ENCODE measurements at places on chromosomes 2 and 18.
A peak's percentile ranks its signal among the peaks of the same experiment; 100 is the strongest.

- DNase-seq: no peak
Observed at GRCh38 chr2:126942427-126943203, 43.9 kb downstream of the TEX51 start.

- DNase-seq: no peak
Observed at GRCh38 chr18:37663446-37663845, 97.8 kb upstream of the CELF4 start.

GRCh38 chr2:67515056-67515455 is 117.9 kb downstream of the ETAA1 start:
- no peak for DNase-seq

DNA sequence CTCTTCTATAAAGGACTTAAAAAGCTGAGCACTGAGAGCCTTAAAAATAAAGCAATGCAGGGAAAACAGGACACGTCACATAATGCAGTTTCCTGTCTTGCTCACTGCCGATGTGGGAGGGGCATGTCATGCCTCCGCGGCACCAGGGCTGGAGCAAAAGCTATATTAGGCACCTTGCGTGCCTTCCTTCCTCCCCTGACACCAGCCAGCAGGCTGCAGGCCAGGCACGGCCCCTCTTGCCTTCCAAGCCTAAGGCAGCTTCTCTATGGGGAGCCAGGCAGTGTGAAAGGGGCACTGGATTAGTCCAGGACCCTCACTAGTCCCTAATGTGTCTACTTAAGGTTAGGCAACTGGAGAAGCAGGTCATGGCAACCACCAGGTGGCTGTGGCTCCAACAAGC is 26.3 kb downstream of the MRPL35 start:
- DNase-seq: no peak

DNA sequence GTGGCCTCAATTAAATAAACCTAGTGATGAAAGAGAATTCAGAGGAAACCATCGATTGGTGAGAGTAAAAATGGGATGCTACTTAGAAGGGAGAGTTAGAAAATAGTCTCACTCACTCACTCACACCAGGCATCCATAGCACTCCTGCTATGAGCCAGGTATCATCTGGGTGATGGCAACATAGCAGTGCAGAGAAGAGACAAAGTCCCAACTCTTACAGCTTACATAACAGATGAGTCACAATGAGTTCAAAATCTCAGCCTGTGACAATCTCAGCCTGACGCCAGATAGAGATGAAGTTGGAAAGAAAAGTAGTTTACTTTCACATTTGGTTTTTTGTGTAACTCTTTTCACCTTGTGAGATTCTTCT is 55.4 kb upstream of the THOC1 start:
- DNase-seq: peak; percentile 66

DNA sequence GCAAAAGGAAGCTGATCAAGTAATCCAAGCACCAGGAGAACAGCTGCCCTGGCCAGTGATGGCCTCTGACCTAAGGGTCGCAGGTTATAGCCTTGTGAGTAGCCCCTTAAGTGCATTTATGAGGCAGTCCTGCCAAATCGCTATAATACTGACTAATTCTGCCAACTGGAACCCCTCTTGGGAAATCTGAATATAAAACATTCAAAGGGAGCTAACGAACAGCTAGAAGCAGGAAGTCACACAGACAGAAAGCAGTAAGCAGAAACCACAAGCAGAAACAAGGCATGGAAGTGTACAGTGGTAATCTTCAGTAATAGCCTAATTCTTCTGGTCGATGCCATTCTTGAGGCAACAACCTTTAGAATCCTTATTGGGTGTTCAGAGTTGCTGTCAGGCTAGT is 521.3 kb downstream of the METTL4 start:
- peak; percentile 4 for DNase-seq

DNA sequence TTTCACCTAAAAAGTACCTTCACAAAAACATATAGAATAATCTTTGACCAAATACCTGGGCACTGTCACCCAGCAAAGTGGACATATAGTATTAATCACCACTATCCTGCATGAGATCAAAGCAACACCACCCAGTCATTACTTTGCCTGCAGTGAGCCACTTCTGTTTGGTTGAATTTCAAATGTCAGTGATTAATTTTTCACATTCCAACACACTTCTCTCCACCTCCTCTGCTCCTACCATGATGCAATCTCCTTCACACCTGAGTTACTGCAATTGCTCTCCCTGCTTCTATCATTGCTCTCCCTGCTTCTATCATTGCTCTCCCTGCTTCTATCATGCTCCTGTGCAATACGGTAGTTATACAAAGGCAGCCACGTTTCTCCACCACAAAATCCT is 106.1 kb upstream of the NETO1 start:
- DNase-seq: no peak

- peak; percentile 14 for DNase-seq
Observed at GRCh38 chr2:147232225-147232669, 612.6 kb upstream of the ACVR2A start.

- no peak for DNase-seq
Observed at GRCh38 chr2:7430869-7431641, 513.8 kb downstream of the RNF144A start.

- no peak for DNase-seq
Observed at GRCh38 chr18:78558948-78559347, 420.7 kb upstream of the SALL3 start.

DNA sequence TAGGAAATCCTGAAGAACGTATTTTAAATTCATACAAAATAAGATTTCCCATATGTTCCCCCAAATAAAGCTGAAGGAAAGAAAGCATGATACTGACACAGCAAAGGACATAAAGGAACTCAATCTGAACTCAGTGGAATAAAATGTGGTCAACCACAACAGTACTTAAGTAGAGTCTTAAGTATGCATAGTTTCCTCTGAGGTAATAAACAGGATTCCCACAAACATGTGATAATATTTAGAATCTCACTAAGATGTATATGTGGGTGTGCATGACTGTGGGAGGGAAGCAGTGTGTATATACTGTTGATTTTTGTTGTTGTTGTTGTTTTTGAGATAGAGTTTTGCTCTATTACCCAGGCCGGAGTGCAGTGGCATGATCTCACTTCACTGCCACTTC is 69.3 kb downstream of the NOL10 start:
- peak; percentile 56 for DNase-seq

DNA sequence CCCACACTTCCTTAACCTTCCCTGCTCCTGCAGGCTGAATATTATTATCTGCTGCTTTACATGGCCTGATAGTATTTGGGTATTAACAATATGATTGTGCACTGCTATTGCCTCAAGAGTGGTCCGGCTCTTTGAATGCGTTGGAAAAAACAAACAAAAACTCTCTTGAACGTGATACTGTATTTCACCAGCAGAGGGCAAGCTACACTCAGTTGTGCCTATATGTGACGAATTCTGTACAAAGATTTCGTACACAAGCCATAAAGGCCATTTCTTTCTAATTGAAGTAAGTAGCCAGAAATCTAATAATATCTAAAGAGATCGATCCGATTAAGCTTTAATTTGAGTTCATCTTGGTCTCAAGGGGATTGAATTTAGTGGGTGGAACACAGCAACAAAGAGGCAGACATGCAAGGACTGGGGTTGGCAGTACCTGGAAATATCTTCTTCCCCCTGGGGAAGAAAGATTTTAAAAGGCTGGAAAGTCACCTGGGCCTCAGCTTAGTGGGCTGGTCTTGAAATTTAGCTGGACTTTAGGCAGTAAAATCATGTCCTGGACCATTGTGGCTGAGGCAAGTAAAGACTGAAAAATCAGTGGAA is 49.3 kb upstream of the RAB6D start:
- peak; percentile 48 for DNase-seq

DNA sequence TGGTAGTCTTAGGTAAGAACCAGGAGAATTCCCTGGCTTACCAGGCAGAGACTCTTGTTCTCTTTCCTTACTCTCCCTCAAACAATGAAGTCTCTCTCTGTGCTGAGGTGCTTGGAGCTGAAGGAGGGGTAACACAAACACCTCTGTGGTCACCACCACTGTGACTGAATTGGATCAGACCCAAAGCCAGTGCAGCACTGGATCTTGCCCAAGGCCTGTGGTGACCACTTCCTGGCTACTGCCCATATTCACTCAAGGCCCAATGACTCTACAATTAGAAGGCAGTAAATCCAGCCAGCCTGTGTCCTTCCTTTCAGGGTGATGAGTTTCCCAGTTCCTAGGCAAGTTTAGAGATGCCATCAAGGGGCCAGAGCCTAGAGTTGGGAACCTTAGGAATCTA is 706.8 kb downstream of the SLC4A3 start:
- peak; percentile 85 for DNase-seq

DNA sequence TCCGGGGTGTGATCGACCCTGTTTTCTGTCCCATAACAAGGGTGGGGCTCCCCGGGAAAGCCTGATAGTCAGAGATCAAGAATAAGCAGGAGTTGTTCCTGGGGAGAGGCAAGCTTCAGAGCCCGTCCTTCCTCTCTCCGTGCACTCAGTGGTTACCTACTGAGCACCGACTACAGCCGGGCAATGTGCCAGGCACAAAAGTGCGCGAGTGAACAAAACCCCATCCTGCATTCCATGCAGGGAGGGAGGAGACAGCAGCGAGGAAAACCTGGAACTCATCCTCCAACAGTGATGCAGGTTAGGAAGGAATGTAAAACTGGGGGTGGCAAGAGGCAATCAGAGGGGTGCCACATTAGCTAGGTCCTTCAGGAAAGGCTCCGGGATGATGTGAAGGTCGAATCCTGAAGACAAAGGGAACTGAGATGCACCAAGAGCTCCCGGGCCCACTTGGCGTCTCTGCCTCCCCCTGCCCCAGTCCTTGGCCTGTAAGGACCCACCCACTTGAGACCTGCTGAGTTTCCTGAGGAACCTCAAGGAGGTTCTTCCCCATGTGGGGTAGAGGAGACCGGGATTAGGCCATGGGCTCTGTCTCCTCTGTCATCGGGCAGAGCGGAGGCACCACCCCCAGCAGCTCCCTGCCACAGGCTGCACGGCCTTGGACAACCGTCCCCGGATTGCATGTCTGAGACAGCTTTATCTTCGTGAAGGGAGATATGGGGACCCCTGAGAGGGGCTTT is 198.2 kb downstream of the NDUFA10 start:
- no peak for DNase-seq

DNA sequence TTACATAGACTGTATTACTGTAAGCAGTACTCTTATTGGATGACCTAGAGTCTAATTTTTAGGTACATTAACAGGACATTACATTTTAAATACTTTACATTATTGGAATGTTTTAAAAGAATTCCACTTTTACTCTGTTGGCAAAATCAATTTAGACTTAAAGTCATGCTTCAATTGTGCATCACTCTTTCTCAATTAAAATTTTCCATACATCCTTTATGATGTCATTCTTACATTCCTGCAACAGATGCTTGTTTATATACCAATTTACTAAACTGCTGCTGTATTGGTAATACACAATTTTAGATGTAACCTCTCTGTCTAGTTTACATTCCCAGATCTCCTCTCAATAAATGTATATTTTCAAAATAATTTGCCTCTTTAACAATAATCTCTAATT is 440.1 kb downstream of the ZEB2 start:
- DNase-seq: no peak

DNA sequence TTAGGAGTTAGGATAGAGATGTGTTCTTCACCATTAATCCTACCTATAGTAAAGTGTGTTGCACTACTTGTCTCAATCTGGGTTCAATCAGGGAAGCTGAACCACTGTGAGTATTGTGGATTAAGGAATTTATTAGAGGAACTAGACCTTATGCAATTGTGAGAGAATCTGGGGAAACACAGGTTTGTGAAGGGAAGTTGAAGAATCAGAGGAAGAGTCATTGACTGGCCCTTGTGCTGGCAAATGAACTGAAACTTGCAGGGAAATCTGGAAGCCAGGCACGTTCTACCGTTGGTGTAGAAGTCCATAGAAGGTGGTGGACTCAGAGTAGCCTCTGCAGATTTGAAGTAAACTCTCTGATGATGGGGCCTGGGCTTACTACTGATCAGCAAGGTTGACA is 44.7 kb upstream of the HK2 start:
- no peak for DNase-seq

DNA sequence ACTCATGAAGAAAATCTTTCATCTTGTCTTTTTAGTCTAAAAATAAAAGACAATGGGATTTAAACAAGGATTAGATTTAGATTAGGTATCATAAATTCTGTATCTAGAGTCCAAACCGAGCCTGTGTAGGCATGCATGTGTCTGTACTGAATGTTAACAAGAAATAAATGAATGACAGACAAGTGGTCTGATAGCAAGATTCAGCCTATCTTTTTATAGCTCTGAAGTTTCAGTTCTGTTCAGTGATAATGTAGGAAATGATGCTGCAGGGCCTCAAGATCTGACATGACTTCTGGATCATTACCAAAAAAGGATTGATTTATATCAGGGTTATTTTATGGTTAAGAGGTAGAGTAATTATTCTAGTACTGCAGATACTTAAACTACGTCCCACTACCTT is 137.0 kb upstream of the ATP5MC3 start:
- DNase-seq: no peak

DNA sequence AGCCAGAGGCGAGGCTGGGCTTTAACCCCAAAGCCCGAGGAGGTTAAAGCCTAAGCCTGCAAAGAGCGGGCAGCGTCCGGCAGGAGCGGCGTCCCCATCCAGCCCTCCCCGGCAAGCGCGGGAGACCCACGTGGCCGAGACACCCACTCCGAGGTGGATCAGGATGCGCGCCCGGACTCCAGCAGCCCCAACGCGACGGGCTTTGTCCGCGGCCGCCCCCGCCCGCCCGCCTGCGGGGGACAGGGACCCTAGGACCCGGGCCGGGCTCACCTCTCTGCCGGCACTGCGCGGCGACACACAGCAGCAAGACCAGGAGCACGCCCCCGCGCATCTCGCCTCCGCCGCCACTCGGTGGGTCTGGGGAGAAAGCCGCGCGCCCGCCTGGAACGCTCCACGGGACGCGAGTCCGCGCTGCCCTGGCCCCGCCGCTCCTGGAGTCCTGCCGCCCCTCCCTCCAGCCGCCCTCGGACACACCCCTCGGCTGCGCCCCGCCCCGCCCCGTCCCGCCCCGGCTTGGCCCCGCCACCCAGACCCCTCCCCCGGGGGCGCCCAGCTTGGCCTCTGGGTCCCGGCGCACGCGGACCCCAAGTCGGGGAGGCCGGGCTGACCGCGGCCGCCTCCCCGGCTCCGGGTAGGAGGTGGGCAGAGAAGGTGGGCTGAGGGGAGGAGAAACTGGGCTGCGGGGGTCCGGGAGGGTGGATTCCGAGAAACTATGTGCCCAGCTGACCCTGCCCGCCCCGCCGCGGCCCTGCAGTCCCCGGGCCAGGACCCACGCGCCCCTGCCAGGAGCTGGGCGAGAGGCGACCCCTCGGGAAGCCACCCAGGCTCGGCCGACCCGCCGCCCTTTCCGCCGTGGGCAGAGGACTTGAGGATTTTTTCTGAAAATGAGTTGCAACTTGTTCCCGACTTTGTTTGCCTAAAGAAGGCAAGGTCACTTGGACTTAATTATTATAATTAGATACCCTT is at the start of gene LAMA1:
Gene LAMA1, minus strand, starts transcription at position 408 of the 966 bp plus-strand sequence. Its CDS starts 77 bp downstream, at position 331.
- DNase-seq: no peak

Data from A172 (cell line).